ENCODE measurements at places on chromosomes 16 and 17. TPM values are rescaled to one million over a fixed set of nuclear protein-coding genes. Genes with fewer than 3 reads are reported as not detected.

GRCh38 chr17:57424777-57425188, 168.5 kb downstream of the MSI2 start:
- no peak for DNase-seq

DNA sequence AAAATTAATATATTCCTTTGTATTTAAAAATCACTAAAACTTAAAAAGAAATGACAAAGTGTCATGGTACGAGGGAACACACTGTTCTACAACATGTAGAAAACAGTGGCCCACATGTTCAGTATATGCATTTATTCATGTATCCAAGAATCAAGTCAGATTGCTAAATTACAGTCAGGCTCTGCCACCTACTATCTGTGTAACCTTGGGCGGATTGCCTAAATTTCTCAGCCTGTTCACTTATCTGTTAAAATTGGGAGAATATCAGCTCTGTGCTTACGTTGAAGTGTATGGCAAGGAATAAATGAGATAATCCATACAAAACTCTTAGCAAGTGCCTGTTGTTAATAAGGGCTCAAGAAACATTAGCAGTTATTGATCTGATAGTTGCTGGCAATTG, 3.4 kb upstream of the USP22 start:
- DNase-seq = no peak

GRCh38 chr17:70368011-70368410, 198.7 kb downstream of the KCNJ2 start:
- no peak for DNase-seq

DNA sequence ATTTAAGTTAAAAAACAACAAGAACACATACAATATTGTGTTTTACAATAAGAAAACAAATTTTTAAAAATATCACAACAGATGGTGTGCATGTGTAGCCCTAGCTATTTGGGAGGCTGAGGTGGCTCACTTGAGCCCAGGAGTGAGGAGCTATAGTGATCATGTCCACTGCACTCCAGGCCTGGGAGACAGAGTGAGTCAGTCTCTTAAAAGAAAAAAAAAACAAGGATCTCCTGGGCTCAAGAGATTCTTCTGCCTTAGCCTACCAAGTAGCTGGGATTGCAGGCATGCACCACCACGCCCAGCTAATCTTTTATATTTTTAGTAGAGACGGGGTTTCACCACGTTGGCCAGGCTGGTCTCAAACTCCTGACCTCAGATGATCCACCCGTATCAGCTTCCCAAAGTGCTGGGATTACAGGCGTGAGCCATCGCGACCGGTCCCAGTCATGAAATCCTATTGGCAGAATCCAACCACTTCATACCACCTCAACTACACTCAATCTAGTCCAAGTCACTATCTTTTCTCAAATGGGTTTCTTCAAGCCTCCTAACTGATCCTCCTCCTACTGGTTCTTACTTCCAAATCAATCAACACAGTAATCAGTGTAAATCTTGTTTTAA, 55.0 kb downstream of the STH start:
- DNase-seq = no peak

DNA sequence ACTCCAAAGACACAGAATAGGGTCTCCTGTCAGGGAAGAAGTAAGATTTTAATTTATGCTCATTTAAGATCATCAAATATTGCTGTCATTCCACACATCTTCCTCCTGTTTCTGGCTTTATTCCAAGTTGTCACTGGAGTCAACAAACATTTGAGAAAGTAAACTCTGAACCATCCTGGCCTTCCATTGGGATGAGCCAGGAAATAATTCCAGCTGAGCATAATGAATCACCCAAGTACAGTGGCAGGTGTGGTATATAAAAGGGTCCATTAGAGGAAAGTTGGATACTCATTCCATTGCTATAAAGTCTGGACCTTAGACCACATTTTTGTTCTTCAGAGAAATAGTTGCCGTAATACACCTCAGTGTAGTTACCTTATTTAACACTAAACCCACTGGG, 246.1 kb downstream of the SLC39A11 start:
- no peak for DNase-seq

- DNase-seq = no peak
Observed at GRCh38 chr16:1989209-1990100, at the start of gene SYNGR3. SYNGR3 (plus strand) TSS chr16:1989970; CDS start chr16:1990103, 133 bp downstream.

DNA sequence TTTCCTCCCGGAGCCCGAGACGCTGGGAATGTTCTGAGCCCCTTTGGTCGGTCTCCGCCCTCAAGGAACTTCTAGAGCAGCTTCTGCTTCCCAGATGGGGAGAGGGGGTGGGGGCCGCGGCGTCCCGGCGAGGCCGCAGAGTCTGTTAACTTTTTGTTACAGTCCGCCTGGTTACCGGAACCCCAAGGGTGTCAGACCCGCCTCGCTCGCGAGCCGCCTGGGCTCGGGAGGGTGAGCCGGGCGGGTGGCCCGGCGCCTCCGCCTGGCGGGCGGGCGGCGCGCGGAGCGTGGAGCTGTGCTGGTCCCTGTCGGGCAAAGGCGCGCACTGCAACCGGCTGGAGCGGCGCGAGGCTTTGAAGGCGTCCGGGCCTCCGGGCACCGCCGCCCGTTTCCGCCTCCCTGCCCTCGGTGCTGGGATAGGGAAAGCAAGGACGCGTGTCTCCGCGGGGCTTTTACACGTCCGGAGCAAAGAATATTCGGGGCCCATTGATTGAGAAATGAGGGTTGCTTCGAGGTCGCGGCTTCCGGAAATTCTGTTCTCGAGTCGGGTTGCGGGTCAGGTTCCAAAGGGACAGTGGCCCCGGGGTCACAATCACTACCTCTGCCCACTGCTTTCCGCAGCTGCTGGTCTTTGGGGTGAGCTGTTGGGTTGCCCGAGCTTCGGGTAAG, 1.7 kb downstream of the HS3ST3B1 start:
- peak; percentile 84 for DNase-seq

- no peak for DNase-seq
Observed at GRCh38 chr16:15966836-15967546, 17.6 kb downstream of the ABCC1 start.

DNA sequence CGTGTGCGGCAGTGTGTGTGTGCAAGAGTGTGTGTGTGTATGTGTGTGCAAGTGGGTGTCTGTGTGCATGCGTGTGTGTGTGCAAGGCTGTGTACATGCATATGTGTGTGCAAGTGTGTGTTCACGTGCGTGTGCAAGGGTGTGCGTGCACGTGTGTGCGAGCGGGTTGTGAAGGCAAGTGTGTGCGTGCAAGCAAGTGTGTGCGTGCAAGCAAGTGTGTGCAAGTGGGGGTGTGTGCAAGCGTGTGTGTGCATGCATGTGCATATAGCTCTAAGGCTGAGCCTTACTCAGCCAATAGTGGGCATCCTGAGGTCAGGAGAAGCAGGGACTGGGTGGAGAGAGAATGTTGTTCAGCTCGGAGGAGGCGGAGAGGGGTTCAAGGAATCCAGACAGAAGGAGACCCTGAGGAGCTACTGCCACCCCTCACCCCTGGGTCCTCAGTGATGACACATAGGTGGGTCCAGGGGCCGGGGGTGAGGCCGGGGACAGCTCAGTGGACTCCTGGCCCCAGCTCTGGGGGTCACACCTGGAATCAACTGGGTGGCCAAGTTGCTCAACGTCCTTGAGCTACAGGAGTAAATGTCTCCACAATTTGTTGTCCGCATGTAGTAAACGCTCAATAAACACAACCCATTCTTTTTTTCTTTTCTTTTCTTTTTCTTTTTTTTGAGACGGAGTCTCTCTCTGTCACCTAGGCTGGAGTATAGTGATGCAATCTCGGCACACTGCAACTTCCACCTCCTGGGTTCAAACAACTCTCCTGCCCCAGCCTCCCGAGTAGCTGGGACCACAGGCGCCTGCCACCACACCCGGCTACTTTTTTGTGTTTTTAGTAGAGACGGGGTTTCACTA, 1.8 kb downstream of the PRR29 start:
- DNase-seq = no peak

DNA sequence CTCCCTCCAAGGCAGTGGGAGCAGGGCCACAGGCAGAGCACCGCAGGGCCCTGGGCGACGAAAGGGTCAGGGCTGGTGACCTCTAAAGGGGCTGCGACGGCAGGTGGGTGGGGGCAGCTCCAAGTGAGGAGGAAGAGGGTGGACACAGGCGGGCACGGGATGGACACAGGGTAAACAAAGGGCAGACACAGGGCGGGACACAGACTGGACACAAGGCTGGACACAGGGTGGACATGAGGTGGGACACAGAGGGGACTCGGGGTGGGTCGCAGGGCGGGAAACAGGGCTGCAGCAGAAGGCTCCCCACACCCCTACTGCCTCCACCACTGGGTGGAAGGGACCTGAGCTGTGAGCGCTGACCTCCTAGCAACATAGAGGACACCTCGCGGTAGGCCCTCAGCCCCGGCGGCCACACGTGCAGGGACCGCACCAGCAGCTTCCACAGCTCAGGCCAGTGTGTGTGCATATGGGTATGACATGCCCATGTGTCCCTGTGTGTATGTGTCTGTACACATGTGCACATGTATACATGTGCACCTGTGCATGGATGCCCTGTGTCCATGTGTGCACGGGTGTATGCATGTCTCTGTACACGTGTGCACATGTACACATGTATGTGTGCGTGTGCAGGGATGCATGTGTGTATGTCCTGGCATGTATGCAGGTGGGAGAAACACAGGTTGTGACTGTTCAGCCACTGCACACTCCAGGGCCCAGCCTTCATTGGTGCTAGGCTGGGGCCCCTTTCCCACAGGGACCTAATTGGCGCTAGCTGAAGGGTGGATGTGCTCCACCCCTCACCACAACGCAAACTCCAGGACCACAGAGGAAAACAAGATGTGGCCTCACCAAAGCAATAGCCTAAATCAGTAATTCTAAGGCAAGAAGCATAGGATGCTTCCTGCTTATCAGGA, 7.6 kb downstream of the LMF1 start:
- no peak for DNase-seq

DNA sequence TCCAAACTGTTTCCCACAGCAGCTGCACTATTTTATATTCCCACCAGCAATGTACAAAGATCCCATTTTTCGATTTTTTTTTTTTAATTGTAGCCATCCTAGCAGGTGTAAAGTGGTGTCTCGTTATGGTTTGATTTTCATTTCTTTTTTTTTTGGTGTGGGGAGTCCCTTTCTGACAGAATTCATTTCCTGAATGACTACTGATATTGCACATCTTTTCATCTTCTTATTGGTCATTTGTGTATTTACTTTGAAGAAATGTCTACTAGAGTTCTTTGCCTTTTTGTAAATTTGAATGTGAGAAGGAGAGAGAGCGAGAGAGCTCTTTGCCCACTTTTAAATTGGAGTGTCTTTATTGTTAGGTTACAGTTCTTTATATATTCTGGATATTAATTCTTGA, 14.0 kb downstream of the CYB5B start:
- no peak for DNase-seq

DNA sequence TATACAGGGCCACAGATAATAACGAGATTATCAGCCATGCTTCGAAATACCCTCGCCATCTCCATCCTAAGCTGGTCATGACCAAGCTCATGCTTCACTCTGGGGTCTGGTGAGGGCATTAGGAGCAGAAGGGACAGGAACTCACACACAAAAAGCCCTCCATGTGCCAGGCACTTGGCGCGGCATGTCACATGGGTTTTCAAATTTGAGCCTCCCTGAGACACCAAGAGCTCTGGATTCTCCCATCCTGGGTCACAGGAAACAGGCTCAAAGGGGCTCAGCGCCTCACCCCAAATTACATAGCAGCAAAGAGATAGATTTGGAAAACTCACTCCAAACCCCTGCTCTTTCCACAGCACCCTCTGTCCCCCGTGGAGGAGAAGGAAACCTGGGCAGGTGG, 239.5 kb downstream of the GSG1L start:
- no peak for DNase-seq

GRCh38 chr17:59746849-59747445, 39.5 kb downstream of the VMP1 start:
- no peak for DNase-seq

GRCh38 chr16:65294165-65294564, 172.3 kb upstream of the CDH11 start:
- no peak for DNase-seq

DNA sequence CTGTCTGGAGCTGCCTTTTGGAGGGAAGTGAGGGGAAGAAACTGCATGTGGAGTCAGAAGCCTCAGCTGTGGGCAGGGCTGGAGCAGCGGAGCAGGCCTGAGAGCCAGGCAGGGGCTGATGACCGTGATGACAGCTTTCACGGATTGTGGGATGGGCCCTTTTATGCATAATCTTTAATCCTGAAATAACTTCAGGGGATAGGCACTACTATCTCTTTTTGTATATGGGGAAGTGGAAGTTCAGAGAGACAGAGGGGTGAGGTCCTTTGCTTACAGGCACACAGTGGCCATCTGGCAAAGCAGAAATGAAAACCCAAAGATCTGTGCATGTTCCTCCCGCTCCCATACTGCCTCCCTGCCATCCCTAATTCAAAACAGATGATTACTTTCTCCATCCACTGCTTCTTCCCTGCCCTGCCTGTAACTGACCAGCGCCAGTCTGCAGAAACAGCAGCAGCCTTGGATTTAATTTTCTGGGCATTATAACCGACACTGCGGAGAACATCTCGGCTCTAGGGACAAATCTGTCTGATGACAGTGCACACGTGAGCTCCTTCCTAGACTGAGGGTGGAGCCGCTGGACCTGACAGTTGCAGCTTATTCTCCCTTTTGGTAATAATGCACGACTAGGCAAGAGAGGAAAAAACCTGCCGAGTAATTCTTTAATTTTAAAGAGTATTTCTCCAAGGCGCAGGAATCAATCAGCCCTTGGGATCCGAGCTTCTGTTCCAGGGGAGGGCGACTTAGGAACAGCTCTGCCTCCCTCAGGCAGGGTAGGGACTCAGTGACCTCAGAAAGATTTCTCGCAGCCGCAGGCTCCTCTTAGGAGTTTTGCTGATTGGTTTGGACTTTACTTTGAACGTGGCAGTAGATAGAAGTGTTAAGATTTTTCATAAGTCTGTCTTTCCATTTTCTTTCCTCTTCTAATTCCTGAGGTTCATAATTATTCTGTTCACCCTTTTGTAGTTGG, 95.4 kb downstream of the UTP18 start:
- no peak for DNase-seq

GRCh38 chr17:41678411-41678906, 10.2 kb upstream of the EIF1 start:
- DNase-seq = no peak

KRT12 gene
- not detected for total RNA-seq

HOXB13 gene
- not detected for total RNA-seq

CCT6B gene
- total RNA-seq = 0.66 TPM

UTS2R gene
- not detected for total RNA-seq

CNGB1 gene
- not detected for total RNA-seq

ACAP1 gene
- 2.1 TPM for total RNA-seq

NKD1 gene
- total RNA-seq = 2.0 TPM

TNS4 gene
- total RNA-seq = not detected

GUCY2D gene
- total RNA-seq = not detected

CACNG3 gene
- not detected for total RNA-seq
